ENCODE measurements at places on chromosomes 2 and 18.
A peak's percentile ranks its signal among the peaks of the same experiment; 100 is the strongest.

GRCh38 chr2:60839126-60839813, 42.1 kb upstream of the REL start:
- no peak for DNase-seq
- peaks cover 4% of the 10 kb centered on the region for H3K36me3 ChIP-seq
- H3K4me1 ChIP-seq, result peaks cover 59% of the 10 kb centered on the region
- H3K4me3 ChIP-seq, result peak overlapping the region; percentile 73
- H3K27ac ChIP-seq, result peak overlapping the region; percentile 94
- H3K27me3 ChIP-seq, result no peaks in the 10 kb centered on the region

- H3K27ac ChIP-seq, result no peak overlapping the region
- no peaks in the 10 kb centered on the region for H3K27me3 ChIP-seq
- no peaks in the 10 kb centered on the region for H3K4me1 ChIP-seq
- no peak for DNase-seq
- no peak overlapping the region for H3K4me3 ChIP-seq
Observed at GRCh38 chr18:7623681-7624080, 56.6 kb downstream of the PTPRM start.

DNA sequence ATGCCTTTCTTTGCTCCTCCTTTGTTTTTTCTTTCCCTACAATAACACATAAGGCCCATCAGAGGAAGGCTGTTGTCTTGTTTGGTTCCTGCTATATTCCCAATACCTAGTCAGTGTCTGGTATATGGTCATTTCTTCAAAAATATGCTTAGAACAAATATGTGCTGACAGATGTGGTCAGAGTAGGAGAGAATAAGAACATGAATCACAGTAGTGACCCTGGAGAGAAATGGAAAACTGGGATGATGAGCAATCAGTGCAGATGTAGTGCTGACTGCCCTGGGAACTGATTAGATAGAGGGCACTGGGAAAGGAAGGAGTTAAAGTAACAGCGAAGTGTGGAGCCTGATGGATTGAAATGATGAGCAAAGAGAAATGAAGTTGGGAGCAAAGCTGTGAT, 189.4 kb upstream of the LHCGR start:
- no peak overlapping the region for H3K27ac ChIP-seq
- no peaks in the 10 kb centered on the region for H3K36me3 ChIP-seq
- no peak for DNase-seq
- no peak overlapping the region for H3K4me3 ChIP-seq
- peaks cover 2% of the 10 kb centered on the region for H3K27me3 ChIP-seq

GRCh38 chr18:13214609-13215008, 4.0 kb upstream of the LDLRAD4 start:
- no peaks in the 10 kb centered on the region for H3K36me3 ChIP-seq
- peaks cover 21% of the 10 kb centered on the region for H3K27me3 ChIP-seq
- no peak overlapping the region for H3K27ac ChIP-seq
- peaks cover 7% of the 10 kb centered on the region for H3K4me1 ChIP-seq

- no peak overlapping the region for H3K4me3 ChIP-seq
- H3K27me3 ChIP-seq, result peaks cover 12% of the 10 kb centered on the region
- H3K27ac ChIP-seq, result no peak overlapping the region
- H3K36me3 ChIP-seq, result no peaks in the 10 kb centered on the region
- H3K4me1 ChIP-seq, result no peaks in the 10 kb centered on the region
- DNase-seq, result no peak
Observed at GRCh38 chr2:189536830-189537229, 43.8 kb downstream of the SLC40A1 start.

GRCh38 chr2:54083021-54083420, 32.4 kb upstream of the ACYP2 start:
- H3K4me1 ChIP-seq, result peaks cover 18% of the 10 kb centered on the region
- no peaks in the 10 kb centered on the region for H3K27me3 ChIP-seq
- DNase-seq, result no peak
- no peak overlapping the region for H3K27ac ChIP-seq
- peaks cover 7% of the 10 kb centered on the region for H3K36me3 ChIP-seq
- no peak overlapping the region for H3K4me3 ChIP-seq

DNA sequence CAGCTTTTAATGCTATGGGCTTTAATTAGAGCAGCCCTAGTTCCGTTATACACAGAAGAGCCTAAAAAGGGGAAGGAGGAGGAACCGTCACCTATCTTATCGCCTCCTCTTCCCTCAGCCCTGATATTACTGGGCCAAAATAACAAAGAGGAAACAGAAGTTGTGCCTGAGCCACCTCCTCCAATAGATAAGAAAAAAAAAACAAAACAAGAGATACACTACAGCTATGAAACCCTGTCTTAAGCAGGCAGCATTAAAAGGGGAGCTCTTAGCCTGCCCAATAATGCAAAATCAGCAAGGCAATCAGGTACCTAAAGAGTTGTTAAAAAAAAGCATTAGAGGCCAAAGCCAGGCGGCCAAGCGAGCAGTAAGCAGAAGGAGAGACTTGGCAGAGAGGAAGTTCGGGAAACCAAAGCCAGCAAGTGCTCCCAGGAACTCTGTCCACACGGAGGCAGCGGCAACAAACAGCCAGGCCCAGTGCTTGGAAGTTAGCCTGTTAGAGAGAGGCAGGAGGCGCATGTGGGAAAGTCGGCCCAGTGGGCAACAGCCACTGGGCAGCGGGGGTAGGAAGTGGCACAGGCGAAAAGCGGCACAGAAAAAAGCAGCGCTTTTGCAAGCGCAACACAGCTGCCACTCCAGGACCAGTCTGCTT, 41.8 kb upstream of the PDK1 start:
- DNase-seq, result no peak
- no peaks in the 10 kb centered on the region for H3K27me3 ChIP-seq

DNA sequence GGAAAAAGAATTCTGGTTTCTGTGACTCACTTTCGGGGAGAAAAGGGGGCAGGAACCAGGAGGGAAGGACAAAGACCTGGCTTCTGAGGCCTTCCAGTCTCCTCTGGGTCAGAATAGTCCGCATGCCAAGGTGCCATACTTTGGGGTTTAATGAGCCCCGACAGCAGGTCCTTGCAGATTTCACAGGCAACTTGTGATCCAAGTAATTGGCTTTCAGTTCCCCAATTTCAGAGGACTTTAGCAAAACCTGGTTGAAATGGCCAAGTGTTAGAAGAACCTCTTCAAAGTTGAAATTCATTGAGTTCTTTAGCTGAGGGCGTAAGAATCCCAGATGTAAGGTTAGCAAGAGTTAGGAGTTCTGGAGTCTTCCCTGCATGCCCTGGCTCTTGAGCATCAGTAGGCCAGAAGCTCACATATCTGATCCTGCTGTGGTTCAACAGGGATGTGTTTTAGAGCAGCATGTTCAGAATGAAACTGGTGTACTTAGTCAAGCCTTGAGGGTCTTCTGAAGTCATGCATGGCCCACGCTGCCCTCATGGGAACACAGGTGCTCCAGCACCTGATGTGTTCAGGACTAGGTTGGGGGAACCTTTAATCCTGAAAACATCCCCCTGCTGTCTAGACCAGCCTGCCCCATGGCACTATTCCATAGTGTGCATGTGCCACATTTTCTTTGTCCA, 143.0 kb downstream of the NUP35 start:
- H3K27ac ChIP-seq, result no peak overlapping the region
- no peak for DNase-seq
- no peaks in the 10 kb centered on the region for H3K36me3 ChIP-seq
- H3K27me3 ChIP-seq, result peaks cover 4% of the 10 kb centered on the region
- peaks cover 14% of the 10 kb centered on the region for H3K4me1 ChIP-seq

DNA sequence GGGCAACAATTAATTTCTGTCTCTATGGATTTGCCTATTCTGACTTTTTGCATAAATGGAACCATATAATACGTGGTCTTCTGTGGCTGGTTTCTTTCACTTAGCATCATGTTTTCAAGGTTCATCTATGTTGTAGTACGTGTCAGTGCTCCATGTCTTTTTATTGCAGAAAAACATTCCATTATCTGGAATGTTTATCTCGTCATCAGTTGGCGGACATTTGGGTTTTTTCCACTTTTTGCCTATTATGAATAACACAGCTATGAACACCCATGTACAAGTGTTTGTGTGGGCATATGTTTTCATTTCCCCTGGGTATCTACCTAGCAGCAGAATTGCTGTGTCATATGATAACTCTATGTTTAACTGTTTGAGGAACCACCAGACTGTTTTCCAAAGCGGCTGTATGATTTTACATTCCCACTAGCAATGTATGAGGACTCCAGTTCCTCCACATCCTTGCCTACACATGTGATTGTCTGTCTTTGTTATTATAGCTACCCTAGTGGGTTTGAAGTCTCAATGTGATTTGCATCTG, 49.9 kb downstream of the MYO7B start:
- no peak overlapping the region for H3K4me3 ChIP-seq
- H3K4me1 ChIP-seq, result peaks cover 3% of the 10 kb centered on the region
- no peaks in the 10 kb centered on the region for H3K27me3 ChIP-seq
- no peaks in the 10 kb centered on the region for H3K36me3 ChIP-seq
- no peak overlapping the region for H3K27ac ChIP-seq
- no peak for DNase-seq

All from memory B cell (primary cell).